PC-3 (cell line): ENCODE measurements at places on chromosomes 5 and 9. TPM values are rescaled to one million over a fixed set of nuclear protein-coding genes. Genes with fewer than 3 reads are reported as not detected.

Gene PCDHGC3
- 0.35 and 2.1 TPM in 2 replicates for total RNA-seq

DNA sequence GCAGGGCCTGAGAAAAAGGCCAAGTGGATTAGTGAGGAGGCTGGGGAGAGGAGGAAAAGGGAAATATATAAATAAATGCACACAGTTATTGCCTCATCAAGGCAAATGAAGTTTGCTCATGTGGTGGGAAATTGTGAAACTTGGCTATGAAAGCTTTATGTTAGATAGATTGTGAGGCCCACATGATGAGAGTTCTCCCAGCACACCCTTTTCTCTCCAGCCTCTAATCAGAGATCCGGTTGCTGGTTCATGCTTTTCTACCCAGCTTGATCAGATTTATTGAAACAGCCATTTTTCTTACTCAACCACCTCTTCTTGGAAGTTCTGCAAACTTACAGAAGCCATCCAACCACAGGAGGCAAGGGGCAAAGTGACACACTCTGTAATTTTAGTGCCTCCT is 125.8 kb upstream of the KLF4 start:
- no peaks in the 10 kb centered on the region for H3K4me1 ChIP-seq
- no peaks in the 10 kb centered on the region for H3K27me3 ChIP-seq
- H3K4me3 ChIP-seq = no peak overlapping the region

Gene CYLC2
- total RNA-seq = not detected in 2 replicates

Gene TAF1L
- total RNA-seq = 0.23 TPM in 1 of 2 replicates, not detected in the other

DNA sequence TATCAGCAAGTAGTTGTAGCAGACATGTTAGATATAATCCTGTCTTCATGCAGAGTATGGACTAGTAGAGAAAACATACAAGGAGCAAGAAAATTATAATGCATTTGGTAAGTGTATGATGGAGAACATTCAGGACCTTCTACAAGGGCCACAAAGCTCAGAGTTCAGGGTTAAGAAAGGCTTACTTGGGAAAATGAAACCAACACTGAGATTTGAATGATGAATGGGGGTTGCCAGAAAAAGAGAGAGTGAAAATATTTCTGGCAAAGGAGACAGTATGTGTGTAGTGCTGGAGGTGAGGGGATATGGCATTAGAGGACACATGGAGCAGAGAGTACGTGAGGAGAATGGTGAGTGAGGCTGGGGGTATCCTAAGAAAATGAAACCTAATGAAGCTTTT is 169.8 kb upstream of the STK32A start:
- H3K4me3 ChIP-seq = no peak overlapping the region
- H3K36me3 ChIP-seq = no peaks in the 10 kb centered on the region
- H3K27me3 ChIP-seq = no peaks in the 10 kb centered on the region
- no peaks in the 10 kb centered on the region for H3K4me1 ChIP-seq

DNA sequence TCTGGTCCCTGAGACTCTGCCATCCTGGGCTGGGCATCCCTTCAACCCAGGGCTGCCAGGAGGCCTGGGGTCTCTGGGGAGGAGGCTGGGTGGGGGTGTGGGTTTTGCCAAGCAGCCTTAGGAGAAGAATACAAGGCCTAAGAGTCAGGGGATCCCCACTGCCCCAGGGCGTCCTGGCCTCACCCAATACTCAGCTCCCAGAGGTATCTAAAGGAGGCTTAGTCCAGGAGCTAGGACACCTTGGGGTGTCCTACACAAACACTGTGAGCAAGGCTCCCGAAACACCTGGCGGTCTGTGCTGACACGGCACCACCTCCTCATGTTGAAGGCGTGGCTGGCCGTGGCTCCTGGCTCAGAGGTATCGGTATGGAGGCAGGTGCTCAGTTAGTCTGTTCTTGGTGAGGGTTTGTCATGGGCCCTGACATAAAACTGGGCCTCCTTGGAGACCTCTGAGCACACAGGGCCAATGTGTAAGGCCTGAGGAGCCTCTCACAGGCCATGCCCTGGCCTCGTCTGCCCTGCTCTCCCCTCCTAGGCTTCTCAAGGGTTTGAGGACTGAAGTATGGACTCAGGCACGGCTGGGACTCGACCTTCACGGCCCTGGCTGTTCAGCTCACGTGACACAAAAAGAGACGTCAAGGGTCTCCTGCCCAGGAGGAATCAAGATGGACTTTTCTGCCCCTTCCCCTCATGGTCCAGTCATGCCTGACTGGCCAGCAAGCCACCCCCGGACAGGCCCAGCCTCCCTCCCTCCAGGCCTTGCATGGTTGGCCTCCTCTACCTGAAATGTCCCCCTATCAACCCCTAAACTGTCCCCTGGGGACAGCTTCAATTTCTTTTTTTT is 277.3 kb downstream of the FSTL4 start:
- DNase-seq = no peak
- no peak overlapping the region for H3K4me3 ChIP-seq
- H3K36me3 ChIP-seq = no peaks in the 10 kb centered on the region
- no peak overlapping the region for H3K27ac ChIP-seq

Gene IL13
- total RNA-seq = not detected in 2 replicates
